Daoy (cell line): ENCODE measurements at places on chromosomes 3 and 15. TPM values are rescaled to one million over a fixed set of nuclear protein-coding genes. Genes with fewer than 3 reads are reported as not detected.

- DNase-seq = no peak
These were observed 896.0 kb downstream of the MCTP2 start for GRCh38 chr15:95127356-95127755.

DNA sequence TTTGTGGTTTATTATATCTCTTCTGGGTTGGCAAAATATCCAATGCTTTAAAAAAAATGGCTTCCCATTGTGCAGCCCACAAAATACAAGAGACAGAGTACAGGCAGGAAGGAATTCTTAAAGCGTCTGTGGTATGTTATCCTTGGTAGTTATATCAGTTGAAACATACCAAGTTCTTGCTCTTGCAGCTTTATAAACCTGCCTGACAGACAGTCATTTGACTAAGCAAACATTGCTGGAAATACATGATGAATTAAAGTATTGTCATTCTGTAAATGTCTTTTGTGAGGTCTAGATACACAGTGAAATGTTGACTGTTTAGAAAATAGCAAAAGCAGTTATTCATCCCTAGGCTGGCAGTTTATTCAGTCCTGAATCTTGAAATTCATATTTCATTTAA, 44.8 kb upstream of the MAP3K13 start:
- peak; percentile 21 for DNase-seq

DNA sequence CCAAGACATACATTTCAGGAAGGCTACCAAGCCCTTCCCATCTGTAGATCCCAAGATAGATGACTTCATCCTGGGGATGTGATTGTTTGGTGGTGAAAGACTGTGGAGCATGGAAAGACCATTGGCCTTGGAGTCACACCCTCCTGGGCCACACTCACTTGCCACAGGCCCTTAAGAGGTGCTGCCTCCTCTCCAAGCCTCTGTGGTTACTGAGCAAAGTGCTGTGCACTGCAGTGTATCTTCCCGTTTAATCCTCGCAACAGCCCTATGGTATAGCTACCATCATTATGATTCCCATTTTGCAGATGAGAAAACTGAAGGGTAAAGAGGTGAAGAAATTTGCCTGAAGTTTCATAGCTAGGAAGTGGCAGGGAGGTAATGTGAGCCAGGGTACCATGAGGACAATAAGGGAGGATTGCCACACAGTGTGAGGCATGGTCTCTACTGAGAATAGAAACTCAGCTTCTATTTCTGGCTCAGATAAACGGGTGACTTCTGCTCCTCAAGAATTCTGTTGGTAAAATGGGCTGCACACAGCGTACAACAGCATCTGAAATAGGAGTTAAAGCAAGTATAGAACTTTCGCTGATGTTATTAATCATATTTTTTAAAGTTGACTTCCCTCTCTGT, 23.9 kb upstream of the RHO start:
- DNase-seq = no peak

DNA sequence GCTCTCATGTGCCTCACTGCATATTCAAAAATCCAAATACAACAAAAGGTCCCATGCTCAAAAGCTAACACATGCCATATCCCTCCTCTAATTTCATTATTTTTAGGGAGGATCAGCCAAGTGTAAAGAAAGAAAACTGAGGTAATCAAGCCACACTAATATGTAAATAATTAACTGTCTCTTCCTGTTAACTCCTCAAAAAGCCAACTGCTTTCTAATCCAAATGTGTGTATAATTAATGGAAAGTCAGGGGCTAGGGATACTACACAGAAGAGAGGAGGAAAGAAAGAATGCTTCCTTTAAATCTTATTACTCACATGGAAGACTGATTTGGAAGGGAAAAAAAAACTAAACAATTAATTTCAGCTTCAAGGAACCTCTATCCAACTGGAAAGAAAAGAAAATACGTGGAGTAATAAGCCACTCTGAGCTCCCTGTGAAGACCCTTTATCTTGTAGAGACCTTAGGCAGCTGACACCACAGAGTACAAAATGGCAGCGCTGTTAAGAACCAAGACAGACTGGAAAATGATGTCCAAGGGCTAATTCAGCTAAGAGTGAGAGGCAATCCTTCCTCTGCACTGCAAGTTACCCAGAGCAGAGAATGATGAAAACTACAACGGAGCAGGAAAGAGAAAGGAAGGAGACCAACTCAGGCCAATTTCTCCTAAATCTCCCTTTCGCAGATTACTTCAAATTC, 56.8 kb downstream of the ZNF148 start:
- DNase-seq = no peak

GXYLT2 gene
- total RNA-seq = 3.7 and 6.7 TPM in 2 replicates

CACNA2D3 gene
- total RNA-seq = 1.3 and 2.0 TPM in 2 replicates

FEZF2 gene
- total RNA-seq = not detected in 2 replicates

DNA sequence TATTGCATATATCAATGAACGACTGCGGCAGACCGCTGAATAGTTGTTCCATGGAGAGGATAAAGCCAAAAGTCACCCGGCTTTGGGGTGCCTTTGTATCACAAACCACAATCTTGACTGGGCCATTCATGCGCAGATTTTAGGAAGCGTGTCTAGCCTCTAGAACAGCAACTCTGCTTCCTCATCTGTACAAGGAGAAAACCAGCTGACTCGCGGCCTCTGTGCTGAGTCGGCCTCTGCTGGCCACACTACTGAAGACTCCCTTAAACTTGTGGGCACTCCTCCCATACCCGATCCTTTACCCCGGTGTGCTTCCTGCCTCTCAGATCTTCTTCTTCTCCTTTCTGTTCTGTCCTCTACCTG, 872 bp downstream of the DLEC1 start:
- peak; percentile 13 for DNase-seq

DNA sequence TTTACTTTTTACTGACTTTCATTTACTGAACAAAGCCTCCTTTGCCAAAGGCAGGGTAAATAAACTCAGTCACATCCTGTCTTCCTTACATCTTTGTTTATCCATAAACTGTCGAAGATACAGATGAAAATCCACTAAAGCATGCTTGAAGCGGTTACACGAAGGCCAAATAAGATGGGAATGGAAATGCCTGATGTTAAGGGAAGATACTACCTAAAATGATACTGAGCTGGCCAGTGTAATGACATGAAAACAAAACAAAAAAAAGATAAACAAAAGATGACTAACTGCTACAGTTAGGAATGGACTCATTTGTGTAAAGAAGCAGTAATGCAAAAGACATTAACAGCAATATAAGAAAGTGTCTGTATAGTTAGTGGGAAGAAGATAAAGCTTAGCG, 114.7 kb upstream of the ADAMTS9 start:
- no peak for DNase-seq

MELTF gene
- total RNA-seq = 1.3 and 1.8 TPM in 2 replicates

GRCh38 chr3:121330118-121330517, 215.7 kb downstream of the POLQ start:
- no peak for DNase-seq

- DNase-seq = no peak
These were observed 145.3 kb downstream of the FAM43A start for GRCh38 chr3:194830978-194831377.

PLSCR5 gene
- not detected in 2 replicates for total RNA-seq

GRCh38 chr3:11953778-11954177, 50.4 kb upstream of the SYN2 start:
- no peak for DNase-seq

POLQ gene
- total RNA-seq = 9.5 and 13.2 TPM in 2 replicates

SPINK8 gene
- total RNA-seq = not detected in 2 replicates

ASB14 gene
- not detected in 2 replicates for total RNA-seq

- DNase-seq = peak; percentile 4
These were observed 93.7 kb upstream of the GK5 start for GRCh38 chr3:142319094-142319493.

DNA sequence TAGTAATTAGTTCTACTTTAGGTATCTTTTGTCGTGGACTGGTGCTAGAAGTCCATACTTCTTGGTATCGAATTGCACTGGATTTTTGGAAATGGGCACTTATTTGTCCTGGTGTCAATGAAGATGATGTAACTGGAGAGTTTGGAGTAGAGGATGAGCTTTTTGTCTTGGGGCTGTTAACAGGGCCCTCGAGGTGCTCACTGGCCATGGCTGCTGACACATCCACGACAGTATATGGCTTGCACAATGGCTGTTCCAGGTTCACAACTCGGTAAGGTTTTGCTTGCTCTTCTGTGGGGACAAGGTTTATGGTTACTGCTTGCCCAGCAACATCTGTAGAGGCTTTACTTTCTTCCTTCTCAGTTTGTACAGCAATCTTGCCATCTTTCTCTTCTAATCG, 109.4 kb upstream of the TSPAN3 start:
- DNase-seq = no peak

- DNase-seq = no peak
These were observed 888 bp downstream of the TMOD3 start for GRCh38 chr15:51830276-51830806.

GOLGA6A gene
- 0.06 TPM in 1 of 2 replicates, not detected in the other for total RNA-seq

GOLGA6L9 gene
- 2.0 and 2.1 TPM in 2 replicates for total RNA-seq

- no peak for DNase-seq
These were observed 10.0 kb downstream of the CCDC13 start for GRCh38 chr3:42763021-42763420.

DNA sequence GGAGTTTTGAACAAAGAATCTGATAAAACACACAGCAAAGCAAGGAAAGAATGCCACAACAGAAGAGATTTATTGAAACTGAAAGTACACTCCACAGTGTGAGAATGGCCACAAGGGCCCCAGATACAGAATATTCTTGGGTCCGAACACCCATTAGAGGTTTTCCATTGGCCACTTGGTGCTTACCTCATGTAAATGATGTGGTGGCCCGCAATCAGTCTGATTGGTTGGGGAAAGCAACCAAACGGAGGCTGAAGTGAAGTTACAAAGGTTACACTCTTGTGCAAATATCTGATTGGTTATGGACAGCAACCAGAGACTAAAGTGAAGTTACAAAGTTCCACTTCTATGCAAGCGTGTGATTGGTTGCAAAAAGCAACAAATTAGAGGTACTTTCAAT, 20.4 kb downstream of the NSUN3 start:
- DNase-seq = no peak

DNA sequence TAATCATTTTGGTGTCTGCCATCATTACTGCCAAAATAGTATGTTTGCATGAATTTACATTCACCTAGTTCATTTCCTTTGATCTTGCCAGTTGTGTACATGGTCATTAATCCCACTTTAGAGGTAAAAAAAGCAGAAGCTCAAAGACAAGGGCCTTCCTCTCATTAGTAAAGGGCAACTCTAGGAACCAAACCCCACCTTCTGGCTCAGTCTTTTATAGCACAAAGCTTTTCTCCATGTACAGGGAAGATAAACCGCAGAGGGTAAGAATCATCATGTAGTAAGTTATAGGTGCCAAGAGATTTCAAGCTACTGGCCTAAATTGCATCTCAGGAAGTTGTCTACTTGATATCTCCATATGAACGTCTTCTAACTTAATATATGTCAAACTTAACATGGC, 19.3 kb upstream of the SPG21 start:
- no peak for DNase-seq

EFL1 gene
- total RNA-seq = 21.6 and 37.9 TPM in 2 replicates
